ENCODE measurements at places on chromosomes 7 and 10.

DNA sequence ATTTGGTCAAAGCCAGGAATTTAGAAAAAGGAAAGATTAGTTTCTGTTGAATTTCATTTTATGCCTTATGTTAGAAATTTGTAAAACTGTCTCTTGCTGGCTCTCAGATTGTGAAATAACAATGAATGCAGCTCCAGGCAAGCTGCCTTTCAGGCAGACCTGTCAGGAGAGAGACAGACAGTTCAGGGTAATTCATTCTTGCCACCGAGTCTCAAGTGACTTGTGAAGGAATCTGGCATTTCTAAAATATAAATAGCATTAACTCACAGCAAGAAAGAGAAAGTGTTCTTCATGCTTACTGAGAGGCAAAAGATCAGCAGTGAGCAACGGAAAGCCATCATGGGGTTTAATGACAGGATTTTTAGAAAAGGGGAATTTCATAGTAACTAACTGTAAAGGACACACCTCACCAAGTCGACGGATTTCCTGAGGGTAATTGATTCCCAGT is 442.3 kb upstream of the AKR1E2 start:
- DNase-seq: no peak

GRCh38 chr7:95367606-95368005 is 28.6 kb downstream of the PON3 start:
- DNase-seq: no peak

DNA sequence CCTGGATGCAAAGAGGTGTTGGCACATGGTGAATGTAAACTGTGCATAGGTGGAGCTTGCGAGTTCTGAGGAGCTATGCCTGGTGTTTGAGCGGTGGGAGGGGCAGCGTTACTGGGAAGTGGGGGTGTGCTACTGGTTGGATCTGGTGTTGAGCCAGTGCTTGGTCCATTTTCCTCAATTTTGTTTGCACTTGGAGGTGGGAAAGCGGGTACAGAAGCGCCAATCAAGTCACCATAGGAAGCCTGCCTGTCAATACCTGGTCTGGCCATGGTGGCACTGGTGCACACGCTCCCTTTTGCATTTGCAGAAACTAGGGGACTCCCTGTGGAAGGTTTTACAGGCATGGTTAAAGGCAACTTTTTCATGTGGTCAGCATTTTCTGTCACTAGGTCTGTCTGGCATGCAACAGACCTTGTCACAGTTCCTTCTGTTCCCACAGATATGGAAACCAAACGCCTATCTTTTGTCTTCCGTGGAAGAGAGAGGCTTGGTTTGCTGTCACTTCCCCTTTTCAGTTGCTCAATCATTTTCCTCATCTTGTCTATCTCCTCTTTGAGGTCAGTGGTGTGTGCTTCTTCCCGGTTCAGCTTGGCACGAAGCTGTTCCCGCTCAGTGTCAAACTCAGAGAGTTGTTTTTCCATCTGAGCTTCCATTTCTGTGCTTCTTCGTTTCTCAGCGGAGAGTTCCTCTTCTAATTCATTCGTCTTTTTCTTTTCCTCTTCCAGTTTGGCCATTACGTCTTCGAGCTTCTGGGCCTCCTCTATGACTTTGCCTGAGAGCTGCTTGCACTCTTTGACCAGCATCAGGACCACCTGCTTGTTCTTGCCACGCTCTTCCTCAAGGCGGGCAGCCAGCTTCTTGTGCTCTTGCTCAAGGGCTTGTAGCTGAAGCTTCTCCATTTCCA is 81.1 kb downstream of the CTTNBP2 start:
- no peak for DNase-seq

- DNase-seq: no peak
Observed at GRCh38 chr7:1754345-1754908, 84.3 kb downstream of the ELFN1 start.

- no peak for DNase-seq
Observed at GRCh38 chr10:91140995-91141549, 79.4 kb upstream of the PCGF5 start.

DNA sequence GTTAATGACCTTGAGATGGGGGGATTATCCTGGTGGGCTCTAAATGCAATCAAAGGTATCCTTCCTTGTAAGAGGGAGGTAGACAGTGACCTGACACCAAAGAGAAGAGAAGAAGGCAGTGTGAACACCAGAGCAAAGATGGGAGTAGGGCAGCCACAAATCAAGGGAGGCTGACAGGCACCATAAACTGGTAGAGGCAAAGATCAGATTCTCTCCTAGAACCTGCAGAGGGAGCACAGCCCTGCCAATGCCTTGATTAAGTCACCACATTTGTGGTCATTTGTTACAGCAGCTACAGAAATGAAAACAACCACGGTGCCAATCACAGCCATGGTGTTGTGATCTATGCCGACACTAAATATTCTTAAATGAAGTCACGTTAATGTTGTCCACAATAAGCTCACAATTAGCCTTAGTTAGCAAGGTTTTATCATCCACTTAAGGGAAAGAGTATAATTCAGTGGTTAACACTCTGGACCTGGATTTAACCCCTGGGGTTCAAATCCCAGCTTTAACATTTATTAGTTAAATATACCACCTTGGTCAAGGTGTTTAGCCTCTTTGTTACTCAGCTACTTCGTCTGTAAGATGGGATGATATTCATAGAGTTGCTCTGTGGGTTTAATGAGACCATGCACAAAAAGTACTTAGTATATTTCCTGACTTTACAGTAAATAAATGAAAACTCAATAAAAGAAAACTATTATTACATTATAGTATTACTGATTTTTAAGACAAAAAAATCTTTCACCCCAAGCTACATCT is 70.8 kb downstream of the SGMS1 start:
- DNase-seq: no peak

DNA sequence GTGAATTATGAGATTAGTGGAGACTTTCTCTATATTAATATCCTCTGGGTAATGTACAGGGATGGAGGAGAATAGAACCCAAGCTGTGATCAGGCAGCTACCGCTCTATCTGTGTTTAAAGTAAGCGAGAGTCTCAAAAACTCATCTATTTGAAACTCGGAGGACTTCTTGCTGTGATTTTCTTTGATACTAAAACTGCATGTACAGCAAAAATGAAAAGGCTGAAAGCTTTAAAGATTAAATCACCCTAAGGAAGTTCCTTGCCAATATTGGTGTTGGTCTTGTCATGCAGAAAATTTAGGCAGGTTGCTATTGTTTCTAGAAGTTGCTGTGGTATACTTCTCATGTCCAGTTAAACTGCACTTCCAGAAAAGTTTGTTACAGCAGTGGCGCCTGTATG is 110.8 kb downstream of the DNAH11 start:
- DNase-seq: no peak

- no peak for DNase-seq
Observed at GRCh38 chr7:104039363-104039762, 49.9 kb upstream of the RELN start.

DNA sequence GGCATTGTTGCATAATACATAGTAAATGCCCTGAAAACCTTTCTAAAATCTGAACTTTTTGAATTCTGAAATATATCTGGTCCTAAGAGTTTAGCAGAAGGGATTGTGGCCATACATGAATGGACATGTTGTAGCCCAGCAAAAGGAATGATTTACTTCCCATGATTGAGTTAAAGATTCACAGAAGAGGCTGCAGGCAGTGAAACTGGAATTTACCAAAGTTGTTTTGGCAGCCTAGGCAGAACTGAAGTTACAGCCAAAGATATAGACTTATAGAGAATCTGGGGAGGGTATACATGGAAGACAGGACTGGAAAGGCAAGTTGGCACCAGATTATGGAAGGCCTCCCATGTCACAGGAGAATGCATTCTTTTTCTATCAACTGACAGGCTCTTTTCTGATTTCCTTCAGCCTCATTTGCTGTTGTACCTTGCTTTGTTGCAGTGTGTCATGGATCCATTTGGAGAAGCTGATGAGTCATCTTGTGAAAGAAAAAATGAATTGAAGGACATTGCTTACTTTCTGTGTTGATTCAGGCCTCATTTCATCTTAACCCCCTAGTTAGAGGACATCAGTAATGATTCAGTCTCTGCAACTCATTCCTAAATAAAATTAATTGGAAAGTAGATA is 356.2 kb upstream of the LRGUK start:
- peak; percentile 23 for DNase-seq

GRCh38 chr7:84950836-84951235 is 236.0 kb downstream of the SEMA3D start:
- no peak for DNase-seq

DNA sequence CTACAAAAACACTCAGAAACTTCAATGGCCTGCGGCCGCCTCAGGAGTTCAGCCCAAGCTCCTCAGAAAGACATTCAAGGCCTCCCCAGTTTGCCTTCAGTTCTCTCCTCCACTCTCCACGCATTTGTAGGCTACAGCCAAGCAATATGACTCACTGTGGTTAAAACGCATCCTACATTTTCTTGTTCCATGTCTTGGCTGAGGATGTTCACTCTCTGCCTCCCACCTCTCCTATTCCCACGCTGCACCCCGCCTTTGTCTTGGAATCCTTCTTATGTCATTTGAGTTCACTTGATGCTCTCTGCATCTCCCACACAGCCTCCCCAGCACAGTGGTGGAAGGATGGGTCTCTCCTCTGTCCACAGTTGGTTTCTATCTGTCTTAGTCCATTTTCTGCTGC is 184.8 kb downstream of the NPSR1 start:
- peak; percentile 53 for DNase-seq

GRCh38 chr10:62815381-62816075 is 638 bp downstream of the EGR2 start:
- no peak for DNase-seq

- no peak for DNase-seq
Observed at GRCh38 chr7:22444181-22444971, 55.6 kb downstream of the STEAP1B start.

DNA sequence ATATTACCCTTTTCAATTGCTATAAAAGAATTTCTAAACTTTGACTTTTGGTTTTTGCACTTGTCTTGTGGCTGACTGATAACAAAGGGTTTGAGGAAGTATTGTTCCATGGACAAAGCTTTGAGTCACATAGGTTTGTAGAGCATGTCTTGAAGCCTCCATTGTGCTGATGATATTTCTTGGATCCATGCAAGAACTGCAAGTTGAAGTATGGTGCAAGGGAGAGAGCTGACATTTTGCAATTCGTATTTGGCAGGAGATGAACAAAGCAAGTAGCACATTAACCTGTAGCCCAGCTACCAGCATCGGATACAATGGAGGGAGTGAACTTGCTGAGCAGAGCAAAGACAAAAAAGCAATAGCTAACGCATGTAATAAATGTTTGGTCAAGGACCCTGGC is 23.4 kb downstream of the MGAM2 start:
- no peak for DNase-seq

- no peak for DNase-seq
Observed at GRCh38 chr7:142808802-142809583, 38.2 kb downstream of the PRSS2 start.

DNA sequence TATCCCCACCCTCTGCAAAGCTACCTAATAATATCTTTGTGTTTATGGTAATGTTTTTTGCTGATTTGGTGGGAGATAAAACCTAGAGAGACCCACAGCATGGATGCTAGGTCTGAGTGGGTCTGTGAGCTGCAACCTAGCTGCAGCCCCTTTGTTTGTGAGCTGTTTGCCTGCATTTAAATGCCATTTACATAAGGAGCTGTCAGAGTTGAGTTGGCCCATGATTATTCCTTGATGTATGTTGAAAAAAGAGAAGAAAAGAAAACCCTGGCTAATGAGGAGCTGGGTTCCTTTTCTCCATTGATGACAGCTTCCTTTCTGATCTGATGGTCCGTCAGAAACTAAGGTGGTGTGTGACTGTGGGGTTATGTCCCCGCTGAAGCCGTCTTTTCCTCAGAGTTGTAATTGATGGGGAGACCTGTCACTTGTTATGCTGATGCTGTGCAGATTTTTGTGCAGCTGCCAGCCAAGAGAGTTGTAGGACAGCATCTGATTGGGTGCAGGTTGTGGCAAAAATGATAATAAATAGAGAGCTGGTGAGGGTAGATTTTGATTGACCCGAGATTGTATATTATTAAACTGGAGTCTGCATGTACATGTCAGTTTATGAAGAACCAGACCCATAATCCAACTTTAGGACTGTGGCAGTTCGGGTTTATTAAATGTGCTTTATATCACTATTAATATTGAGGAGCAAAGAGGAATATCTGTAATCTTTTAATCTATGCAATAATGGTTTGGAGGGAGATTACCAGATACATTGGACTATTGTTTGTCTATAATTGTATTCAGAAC is 219.8 kb downstream of the AUTS2 start:
- DNase-seq: no peak

DNA sequence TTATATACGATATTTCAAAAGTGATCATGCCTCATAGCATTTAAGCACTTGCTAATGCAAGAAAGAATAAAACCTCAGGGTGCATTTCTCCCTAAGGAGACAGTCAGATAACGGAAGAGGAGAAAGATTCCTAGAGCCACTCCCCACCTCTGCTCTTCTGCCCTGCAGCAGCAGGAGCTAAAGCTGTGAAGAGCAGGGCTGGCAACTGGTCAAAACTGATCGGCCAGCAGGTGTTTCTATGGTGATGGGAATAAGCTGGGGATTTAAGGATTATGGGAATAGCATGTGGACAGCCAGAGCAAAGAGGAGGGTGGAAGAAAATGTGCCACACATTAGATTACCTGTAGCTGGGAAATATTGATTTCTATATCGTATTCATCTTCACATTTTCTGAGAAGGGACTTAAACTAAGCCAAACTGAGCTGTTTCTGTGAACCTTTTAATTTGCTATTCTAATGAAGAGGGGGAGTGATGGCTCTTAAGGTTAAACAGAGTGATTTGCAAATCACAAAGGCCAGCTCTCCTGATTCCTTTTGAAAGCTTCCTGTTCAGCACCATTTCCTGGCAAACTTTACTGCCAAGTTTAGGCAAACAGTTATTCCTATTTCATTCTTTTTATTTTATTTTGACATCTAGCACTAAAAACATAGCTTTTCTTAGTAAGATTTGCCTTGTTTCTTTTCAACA is 268.9 kb upstream of the PFKP start:
- no peak for DNase-seq

- DNase-seq: no peak
Observed at GRCh38 chr10:18097524-18097923, 42.7 kb upstream of the CACNB2 start.

DNA sequence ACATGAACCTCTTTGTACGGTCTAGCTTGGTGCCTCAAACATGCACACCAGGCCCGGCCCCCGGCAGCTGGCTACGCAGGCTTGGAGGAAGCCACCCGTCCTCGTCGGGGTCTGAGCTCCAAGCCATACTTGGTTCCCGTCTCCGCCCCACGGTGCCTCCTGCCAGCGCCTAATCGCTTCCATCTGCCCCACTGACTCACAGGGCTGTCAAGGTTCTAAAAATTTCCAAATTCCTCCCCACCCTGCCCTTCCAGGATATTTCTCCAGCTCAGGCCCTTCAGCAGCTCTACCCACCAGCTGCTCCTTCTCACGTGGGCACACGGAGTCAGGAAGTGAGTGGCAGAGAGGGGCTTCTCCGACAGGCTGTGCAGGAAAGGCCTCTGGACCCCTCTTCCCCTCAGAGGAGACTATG is 38.8 kb downstream of the TMEM270 start:
- DNase-seq: peak; percentile 42

DNA sequence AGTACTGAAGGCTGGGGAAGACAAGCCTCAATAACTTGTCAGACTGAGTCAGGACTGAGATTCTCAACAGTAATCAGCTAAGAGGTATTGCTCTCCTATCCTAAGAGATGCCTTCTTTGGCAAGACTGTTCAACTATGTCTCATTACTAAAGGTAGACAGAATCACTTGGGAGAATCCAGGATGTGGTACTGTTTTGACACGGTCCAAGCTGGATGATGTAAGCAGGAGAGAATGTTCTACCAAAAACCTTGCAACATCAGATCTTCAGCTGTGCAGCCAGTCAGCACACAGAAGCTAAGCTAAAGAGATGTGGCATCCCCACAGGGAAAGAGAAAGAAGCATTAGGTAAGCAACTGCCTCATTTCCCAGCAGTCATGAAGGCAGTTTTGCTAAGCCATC is 391.4 kb downstream of the NRG3 start:
- peak; percentile 28 for DNase-seq

- no peak for DNase-seq
Observed at GRCh38 chr10:49633327-49634068, 19.7 kb downstream of the CHAT start.
